ENCODE measurements at places on chromosomes 5 and 9.
A peak's percentile ranks its signal among the peaks of the same experiment; 100 is the strongest.

DNA sequence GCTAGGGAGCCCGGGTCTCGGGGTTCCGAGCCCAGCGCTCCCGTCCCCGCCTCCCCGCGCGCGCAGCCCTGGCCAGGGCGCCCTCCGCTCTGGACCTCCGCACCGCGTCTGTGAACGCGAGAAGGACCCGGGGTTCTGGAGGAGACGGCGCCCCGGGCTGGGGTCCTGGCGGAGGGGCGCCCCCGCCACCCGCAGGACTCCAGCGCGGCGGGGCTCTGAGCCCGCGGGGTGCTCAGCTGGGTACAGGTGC, 431 bp downstream of the TMOD1 start:
- peak; percentile 62 for DNase-seq

DNA sequence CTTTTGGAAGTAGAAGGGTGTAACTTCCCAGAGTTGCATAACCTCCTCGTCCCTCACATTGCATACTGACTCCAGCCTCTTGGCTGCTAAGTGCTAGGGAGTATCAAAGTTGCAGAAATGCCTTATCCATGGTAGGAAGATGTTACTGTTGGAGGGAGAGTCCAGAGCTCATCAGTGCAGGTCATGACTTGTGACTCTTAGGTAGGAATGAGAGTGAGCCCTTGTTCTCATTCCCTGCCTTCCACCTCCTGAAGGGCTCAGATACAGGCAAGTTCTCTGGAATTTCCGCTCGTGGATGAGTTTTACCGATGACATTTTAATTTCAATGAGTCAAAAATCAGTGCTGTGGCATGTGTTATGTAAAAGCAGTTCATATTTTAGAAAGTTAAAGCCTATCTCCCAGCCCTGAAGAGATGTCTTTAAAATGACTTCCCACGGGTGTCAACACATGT, 17.0 kb downstream of the IRX1 start:
- no peak for DNase-seq

DNA sequence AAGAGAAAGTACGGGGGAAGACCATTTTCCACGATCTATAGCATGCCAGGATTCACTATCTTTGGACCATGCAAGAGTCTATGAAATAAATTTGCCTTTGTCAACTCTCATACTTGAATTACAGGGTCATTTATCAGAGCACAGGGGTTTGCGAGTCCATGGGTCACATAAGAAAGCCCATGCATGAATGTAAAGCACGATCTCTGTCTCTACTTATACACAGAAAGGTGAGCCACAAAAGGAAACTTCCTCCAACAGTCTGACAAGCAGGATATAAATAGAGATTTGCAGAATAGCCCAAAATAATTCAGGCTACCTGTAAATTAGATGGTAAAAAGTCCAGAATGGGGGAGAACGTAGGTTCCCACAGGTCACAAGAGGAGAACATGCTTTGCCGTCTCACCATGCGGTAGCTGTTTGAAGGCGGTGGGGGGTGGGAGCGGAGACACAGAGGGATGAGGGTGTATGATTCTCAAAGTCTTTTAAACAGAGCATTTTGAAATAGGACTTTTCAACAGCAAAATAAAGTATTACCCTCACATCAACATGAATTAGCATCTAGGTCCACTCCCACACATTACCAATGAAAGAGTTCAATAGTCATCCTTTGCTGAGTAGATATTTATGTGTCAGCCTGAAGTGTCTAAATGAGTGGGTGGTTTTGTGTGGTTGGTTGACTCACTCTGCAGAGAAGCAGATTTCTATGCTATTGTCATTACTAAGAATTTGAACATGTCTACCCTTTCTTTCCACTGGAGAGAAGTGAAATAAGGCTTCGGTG, 279.7 kb downstream of the EBF1 start:
- DNase-seq: no peak

DNA sequence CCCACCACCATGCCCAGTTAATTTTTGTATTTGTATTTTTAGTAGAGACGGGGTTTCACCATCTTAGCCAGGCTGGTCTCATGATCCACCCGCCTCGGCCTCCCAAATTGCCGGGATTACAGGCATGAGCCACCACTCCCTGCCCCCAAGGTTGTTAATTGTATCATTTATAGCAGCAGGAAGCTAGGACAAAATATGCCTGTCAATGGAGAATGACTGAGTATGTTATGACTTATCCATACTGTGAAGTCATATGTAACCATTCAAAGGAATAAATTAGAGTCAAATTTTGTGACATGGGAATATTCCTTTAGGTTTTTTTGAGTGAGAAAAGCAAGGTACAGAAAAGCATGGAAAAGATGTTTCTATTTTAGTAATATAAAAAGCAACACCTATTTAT, 3.9 kb upstream of the DAB2 start:
- no peak for DNase-seq

DNA sequence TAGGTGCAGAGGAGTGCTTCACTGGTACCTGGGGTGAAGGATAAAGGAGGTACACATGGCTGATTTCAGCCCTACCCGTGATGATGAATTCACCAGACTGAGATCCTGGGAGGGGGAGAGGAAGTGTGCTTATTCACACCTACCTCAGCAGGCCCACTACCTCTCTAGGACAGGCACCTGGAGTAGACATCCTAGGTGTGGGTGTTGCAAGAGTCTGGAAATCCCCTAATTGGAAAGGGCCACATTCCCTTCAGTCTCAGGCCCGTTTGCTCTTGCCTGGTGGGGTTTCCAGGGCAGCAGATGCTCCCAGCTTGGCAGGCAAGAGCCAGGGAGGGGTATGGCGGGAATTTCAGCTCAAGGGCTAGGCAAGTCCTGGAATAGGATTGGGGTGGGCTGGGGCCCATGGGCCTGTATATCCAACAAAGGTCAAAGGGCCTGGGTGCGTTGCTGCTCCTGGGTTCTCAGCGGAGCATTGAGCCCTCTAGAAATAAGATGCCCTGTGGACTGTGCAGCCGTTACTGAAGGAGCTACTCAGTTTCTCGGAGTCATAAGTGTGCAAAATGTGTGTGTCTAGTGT, 5.8 kb upstream of the CCL21 start:
- no peak for DNase-seq

DNA sequence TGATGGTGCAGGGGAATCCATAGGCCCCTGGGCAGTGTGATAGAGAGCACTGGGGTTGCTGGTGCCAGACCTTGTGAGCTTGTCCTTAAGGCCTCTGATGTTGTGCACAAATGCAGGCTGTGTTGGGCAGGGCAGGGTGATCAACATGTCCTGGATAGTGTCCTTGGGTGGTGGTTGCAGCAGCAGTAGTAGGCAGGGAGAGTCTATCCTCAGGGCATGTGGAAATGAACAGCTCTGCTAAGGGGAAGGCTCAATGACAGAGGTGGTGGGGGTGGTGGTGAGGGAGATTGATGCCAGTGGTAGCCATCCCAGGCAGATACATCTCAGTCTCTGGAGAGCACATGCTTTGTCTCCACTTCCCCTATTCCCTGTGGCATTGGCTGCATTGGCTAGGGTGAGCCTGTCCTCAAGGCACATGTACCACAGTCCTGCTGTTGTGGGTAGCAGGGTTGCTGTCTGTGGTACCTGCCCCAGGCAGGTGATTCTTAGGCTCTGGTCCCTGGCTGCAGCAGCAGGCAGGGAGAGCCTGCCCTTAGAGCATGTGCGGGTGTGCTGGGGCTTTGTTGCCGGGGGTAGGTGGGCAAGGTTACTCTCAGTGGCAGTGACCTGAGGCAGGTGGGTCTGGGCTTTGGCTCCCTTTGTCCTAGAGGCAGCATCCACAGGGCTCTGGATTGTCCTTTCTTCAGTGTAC, 111.1 kb downstream of the WDR70 start:
- no peak for DNase-seq

DNA sequence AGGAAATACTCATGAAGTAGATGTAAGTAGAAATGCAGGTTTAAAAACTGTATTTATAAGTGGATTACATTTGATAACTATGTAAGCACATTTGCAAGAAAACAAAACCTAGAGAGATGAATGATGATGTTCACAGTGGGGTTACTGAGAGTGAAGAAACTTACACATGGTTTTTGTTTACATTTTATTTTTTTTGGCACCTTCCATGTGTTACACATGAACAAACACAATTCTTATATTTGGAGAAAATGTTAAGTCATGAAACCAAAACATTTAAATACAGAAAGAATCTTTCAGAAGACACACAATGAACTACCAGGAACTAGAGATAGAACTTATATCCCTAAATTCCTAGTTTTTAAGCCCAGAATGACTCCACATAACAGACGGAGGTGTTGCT, 51.5 kb upstream of the SPATA31E1 start:
- DNase-seq: no peak

GRCh38 chr9:126885131-126885641, 24.7 kb downstream of the ZBTB34 start:
- no peak for DNase-seq

DNA sequence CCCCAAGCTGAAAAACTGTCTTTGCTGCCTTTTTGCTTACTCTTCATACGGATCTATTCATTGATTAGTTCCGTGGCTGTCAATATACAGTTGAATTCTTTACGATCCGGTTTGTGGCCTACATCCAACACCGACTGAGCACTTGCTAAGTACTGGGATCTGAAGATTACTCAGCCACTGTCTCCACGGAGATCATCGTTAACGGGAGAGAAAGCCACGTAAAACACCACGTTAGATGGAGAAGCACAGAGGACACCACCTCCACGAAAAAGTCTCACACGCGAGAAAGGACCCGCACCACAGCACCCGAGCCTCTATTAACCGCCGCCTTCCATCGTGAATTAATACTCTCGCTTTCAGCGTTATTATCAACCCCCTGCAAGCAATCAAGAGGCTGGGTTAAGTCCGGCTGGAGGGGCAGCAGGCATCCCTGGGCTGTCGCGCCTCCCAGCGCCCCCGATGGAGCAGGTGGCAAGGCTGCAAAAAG, 650 bp downstream of the ELP1 start:
- DNase-seq: no peak

DNA sequence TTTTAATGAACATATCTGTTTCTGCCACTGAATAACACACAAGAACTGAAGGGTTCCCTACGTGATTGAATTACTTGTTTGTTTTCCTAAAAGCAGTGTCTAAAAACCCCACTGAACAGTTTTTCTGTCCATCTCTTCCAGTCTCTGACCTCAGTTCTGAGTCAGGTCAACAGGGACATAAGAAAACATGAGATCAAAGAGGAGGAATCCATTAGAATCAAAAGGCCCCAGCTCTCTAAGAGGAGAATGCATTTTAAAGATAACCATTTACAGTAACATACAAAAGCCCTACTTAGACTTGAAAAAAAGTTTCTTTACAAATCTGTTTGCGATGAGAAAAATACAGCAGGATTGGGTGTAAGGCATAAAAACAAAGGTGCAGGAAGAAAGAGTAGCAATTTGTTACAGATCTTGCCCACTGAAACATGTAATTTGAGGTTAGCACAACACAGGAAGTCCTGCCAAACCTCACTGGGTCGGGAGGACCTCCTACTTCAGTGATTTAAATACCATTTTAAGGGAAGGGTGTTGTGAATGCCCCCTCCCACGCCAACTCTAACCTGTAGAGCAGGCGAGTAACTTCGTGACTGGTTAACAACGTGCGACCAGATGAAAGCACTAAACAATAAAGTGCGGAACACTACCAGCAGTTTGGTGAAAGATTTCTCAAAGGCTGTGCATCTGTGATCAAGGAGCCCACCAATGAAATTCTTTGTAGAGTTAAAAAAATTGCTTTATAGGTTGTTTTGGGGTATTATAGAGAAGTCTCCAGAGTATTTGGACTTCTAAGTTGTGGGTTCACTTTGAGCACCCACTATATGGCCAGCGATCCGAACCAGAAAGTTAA, 1.3 kb downstream of the QSOX2 start:
- no peak for DNase-seq

- peak; percentile 14 for DNase-seq
Measured at GRCh38 chr9:99025616-99026270, 79.2 kb upstream of the TGFBR1 start.

GRCh38 chr5:142293486-142293885, 31.3 kb downstream of the SPRY4 start:
- no peak for DNase-seq

DNA sequence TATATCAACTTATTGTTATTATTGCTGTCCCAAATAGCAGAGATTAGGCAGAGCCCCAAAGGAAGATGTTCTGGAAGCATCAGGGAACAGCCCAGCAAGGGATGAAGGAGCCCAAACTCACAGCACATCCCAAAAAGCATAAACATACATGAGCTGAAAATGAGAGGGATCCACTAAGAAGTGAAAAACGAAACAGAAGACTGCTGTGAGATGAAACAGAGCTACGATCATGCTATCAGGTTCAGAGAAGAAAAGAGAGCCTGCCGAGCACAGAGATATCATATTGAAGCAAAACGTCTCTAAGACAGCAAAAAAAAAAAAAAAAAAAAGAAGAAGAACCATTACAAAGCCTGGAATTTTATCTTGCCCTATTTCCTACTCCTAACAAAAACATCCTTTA, 127.3 kb downstream of the ZNF608 start:
- no peak for DNase-seq

- no peak for DNase-seq
Measured at GRCh38 chr9:21590058-21590996, 108.2 kb upstream of the IFNE start.

DNA sequence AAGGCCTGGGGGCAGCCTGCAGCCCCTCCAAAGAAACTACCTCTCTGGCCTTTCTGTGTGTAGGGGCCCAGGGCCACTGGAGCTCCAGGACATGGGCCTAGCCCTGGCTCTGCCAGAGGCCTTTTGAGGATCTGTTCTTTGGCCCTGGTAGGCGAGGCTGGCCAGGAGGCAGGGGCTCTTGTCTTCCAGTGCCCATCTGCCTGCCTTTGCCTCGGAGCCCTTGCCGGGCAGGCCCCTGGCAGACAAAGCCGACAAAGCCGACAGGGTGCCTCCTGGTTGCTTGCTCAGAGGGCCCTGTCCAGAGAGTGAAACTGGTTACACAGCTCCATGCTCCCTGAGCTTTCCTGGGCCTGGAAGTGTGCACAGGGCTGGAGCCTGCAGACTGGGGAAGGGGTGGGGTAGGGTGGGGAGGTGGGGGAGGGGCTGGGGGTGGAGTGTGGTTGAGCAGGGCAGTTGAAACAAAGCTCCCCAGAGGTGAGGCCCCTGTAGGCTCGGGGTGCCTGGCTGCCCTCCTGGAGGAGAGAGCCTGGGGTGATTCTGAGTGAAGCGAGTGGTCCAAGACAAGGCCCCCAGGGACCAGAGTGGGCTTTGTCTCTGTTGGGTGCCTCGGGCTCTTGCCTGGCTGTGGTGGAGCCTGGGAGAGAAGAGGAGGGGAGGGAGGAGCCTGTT, 29.3 kb downstream of the PTPA start:
- DNase-seq: peak; percentile 75

- no peak for DNase-seq
Measured at GRCh38 chr5:173642895-173643481, 26.5 kb upstream of the BOD1 start.

GRCh38 chr5:121533814-121534213, 317.9 kb upstream of the FTMT start:
- no peak for DNase-seq
